Epithelial cell of esophagus (primary cell): ENCODE measurements at places on chromosomes 4 and X.

- DNase-seq, result no peak
Observed at GRCh38 chrX:131572372-131573014, 28.6 kb downstream of the OR13H1 start.

- no peak for DNase-seq
Observed at GRCh38 chr4:86994686-86995085, 59.9 kb downstream of the AFF1 start.

GRCh38 chr4:54322818-54323417 lies 93.8 kb downstream of the PDGFRA start:
- DNase-seq, result peak; percentile 79

GRCh38 chr4:119526786-119527550 lies 101.6 kb downstream of the PDE5A start:
- DNase-seq, result no peak

GRCh38 chr4:123817025-123817688 lies 420.6 kb downstream of the SPRY1 start:
- DNase-seq, result no peak

DNA sequence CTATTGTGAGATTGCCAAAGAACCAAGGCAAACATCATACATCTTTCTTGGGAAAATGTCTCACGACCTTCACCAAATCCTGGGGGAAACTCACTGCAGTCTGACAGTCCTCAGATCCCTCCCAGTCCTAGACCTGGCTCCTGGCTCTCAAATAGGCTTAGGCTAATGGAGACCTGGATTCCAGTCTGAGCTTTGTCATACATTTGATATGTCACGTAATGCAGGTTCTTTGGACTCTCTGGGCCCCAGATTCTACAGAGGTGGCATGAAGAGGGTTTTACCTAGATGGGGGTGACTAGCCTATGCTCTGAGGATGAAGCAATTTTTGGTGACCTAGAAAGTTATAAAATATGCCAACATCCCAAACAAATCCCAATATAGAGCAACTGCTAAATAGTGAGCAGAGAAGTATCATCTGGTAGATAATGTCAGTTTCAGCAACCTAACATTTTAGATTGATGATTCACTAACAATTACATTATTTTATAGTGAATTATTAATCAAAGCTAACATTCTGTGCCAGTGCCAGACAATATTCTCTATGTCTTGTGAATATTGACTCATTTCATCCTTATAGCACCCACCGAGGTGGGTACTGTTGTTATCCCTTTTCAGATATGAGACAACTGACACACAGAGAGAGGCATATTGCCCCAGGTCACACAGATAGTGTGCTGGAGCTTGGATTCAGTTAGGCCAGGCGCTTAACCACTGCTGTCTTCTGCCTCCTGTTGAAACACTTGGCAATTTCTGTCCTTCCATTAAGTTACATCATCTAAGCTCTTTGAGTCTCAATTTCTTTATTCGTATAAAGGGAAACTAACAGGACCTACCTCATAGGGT lies 195.4 kb upstream of the MAMLD1 start:
- no peak for DNase-seq

DNA sequence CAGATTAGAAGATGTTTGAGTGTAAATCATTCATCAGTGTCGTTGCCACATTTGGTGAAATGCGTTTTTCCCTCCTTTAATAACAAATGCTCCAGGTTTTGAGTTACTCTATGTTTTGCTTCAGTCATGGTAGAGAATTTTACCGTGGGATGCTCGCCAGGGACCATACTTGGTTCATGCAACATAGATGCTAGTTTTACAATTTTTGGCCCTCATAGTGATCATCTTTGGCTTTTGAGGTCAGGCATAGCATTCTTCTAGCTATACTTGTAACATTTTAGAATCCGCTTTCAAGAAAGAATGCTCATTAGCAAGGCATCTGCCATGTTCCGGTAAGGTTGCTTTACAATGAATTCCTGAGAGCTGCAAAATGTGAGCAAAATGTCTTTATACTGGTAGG lies 147.2 kb downstream of the SPCS3 start:
- DNase-seq, result no peak

GRCh38 chrX:134875671-134876070 lies 115.1 kb upstream of the SMIM10 start:
- DNase-seq, result no peak

- no peak for DNase-seq
Observed at GRCh38 chrX:17710871-17711301, 26.4 kb upstream of the SCML1 start.

DNA sequence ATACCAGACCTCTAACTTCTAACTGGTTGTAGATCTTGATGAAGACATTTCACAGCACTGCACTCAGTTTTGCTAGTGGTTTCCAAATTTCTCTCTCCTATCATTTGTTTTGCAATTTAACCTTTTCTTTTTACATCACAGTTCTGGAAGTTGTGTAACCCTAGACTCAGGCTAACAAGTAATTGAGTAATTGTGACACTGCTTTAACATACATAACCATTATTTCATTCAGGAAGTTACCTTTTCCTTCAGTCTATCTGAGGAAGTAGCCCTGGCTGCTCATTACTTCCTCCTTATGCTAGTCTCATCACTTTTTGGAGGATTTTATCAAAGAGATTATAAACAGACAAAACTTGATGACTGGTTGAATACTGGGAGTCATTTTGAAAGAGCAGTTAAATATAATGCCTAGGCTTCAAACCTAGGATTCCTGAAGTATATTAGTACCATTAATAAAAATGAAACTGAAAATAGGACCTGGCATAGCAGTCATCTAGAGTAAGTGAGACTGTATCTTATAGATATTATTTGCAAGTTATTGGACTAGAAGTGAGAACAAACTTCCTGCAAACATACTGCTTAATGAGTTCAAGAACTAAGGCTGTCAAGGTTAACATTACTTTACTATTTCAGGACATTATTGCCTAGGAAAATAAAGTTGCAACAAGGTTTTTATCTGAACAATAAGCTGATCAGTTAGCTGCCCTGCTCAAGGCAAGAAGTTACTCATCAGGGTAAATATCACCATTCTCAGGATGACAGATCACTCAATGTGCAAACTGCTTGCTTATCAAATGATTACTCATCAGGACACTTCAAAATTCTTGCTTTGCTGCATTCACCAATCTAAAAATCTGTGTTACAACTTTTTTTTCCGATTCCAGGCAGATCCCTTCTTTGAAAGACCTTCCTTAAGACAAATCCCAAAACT lies 25.6 kb upstream of the TEX13C start:
- peak; percentile 43 for DNase-seq

DNA sequence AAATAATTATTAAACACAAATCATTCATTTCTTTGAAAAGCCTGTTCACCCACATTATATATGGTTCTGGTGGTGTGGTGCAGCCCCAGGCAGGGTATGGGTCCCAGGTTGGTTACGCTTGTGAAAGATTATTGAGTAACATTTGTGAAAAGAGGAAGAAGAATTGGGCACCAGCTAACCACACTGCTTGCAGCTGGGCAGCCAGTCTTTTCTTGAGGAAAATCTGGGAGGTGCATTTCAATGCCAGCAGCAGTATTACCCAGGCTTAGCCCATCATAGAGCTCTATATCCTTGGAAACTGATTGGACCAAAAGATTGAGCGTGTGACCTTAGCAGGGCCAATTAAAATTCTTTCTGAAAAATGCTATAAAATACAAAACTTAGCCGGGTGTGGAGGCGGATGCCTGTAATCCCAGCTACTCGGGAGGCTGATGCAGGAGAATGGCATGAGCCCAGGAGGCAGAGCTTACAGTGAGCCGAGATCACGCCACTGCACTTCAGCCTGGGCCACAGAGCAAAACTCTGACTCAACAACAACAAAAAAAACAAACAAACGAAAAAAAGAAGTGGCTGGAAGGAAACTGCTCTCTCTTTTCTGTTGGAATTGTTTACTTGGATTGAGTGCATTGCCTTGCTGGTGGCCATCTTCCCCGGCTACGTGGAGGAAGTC lies 9.7 kb upstream of the PLAC8 start:
- peak; percentile 11 for DNase-seq

DNA sequence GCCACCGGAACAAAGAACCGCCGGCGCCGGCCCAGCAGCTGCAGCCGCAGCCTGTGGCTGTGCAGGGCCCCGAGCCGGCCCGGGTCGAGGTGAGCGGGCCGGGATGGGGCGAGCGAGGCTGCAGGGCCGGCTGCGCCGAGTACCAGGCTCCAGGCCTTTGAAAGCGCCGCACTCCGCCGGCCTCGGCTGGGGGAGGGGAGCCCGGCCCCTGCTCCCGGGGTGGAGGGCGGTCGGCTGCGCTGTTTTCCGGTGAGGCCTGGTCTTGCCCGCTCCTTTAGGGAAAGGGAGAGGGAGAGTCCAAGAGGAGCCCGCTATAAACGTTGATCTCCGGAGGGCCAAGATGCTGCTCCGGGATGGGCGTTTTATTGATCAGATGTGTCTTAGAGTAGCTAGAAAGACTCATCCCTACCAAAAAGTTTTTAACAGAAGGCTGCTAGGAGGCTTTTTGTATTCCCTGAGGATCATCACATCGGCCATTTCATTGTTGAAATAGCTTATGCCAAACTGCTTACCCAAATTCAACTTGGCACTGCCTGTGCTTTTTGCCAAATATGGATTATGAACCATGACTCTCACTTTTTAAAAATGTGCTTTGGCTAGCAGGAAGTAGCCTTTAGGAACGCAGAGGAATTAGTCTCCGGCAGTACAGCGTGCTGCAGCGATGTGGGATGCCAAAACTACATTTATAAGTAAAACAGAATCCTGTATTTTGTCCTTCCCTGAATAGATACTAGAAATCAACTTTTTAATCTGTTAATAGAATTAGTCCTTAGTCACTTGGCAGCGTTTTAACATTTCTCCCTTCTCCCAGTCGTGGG lies 760 bp downstream of the TMEM165 start:
- DNase-seq, result peak; percentile 54

DNA sequence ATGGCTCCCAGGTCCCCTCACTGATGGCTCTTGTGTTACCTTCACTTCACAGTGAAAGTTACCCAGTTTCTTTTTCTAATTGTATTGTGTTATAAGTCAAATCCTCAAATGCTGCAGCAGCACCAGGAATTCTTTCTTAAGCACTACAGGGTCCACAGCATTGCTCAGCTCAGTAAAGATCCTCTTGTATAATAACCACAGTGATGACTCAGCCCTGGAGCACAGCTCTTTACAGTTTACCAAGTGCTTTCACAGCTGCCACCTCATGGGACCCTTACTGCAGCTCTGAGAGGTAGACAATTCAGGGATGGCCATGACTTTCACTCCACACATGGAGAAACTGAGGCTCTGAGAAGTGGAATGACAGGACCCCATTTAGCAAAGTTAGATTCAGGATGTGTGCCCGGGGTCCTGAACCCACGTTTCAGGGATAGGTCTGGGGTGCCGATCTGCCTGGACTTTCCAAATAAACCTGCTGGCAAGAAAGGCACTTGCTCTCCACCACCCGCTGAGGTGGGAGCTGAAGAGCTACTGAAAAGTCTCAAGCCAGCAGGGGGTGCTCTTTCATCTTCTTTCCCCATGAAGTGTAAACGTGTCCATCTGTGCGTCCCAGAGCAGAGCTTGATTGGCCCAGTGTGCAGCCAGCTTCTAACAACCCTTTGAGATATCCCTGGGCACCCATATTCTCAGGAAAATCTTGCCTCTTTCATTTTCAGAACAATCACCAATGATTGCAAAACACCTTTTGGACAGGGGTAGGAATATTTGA lies 35.7 kb upstream of the GABRQ start:
- DNase-seq, result peak; percentile 1

DNA sequence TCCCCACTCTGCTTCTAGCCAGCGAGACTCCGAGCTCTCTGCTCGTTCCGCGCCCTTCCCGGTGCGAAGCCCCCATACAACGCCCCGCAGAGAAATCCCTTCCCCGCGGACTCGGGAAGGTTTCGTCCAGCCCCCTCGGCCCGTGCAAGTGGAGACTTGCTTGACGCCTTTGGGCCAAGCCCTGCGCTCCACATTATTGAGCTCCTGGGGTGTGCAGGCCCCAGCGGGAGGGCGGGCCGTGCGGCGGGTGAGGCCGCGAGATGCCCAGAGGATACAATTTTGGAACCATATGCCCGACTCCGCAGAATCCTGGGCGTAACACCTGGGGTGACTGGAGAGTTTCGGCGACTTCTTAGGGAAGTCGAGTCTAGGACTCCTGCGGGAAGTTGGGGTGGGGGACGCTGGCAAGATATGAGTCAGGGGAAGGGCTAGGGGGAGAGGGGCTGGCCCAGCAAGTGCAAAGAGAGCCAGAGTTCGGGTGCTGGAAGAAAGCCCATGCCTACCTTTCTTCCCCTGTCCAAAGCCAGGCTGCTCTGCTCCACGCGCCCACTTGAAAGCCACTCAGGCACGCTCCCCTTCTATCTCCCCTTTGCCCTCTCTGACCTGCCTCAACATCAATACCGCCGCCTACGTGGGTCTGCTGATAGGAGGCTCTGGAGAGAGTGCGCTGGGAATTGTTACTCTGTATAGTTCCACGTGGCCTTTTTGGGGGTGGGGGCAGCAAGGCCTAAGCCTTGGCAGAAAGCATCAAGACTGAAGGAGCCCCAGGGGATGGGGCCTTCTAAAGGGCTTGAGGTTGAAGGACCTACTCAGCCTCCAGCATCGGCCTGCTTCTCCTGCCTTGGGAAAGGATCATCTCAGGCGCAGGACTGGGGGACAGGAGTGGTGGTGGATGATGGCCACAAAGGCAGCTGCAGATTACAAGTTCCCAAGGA lies 1.2 kb upstream of the ELF4 start:
- peak; percentile 79 for DNase-seq

- no peak for DNase-seq
Observed at GRCh38 chr4:100895556-100896197, 377.9 kb upstream of the EMCN start.

DNA sequence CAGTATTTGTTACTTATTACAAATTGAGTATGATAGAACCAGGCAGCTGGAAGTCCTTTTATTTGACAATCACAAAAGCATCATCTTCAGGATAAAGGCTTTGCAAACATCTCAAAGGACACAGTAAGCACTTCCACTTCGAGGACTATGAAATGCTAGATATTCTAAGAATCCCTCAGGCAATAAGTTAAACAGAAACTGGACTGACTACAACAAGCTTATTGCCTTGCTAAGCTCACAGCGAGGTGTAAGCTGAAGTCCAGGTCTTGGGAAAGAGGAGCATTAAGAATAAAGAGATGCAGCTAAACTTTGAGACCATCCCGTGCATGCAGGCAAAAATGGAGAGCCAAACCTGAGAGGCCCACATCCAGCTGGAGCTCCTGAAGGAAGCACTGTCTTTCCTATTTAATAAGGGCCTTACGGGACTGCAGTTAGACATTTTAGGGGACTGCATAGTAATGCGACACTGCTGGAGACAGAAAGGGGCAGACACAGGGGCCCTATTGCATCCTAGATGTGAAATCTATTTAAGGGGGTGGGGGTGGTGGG lies 38.7 kb downstream of the DCHS2 start:
- DNase-seq, result no peak

GRCh38 chr4:140252141-140252741 lies 98.3 kb upstream of the MAML3 start:
- DNase-seq, result peak; percentile 26

- DNase-seq, result no peak
Observed at GRCh38 chrX:131792789-131793462, 230.2 kb upstream of the STK26 start.

- DNase-seq, result no peak
Observed at GRCh38 chr4:140806163-140806562, 50.0 kb upstream of the TBC1D9 start.

- DNase-seq, result no peak
Observed at GRCh38 chr4:83405844-83406816, 49.5 kb downstream of the HELQ start.

GRCh38 chr4:101818362-101818761 lies 27.8 kb downstream of the BANK1 start:
- DNase-seq, result no peak
